ENCODE measurements at places on chromosomes 3 and 15.

DNA sequence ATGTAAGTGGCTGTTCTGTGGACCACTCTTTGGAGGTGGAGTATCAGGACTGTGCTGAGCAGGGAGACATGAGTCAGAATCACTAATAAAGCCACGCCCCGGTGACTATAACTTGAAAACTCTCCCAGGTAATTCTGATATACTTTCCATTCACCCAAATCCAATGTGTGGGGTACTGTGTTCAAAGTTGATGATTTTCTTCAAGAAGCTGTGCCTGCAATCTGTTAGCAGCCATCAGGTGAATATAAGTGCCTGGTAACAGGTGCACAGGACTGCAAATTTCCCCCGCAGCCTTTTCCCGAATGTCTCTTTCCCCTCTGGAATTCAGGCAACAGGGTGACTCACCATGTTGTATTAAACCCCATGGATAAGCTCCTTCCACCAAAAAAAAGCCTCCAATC, 17.0 kb downstream of the MAGI1 start:
- no peak for DNase-seq

DNA sequence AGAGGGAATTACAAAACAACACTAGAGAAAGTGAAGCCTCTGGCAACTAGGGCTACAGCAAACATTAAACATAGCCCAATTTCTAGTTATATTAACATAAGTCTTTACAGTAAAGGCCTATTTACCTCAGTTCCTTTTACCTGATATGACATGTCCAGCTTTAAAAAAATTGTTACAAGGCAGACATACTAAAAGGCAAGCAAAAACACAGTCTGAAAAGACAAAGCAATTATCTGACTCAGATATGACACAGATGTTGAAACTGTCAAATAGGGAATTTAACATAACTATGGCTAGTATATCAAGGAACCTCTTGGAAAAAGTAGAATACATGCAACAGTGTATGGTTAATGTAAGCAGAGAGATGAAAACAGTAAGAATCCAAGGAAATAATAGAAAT, 238.6 kb downstream of the RAP2B start:
- DNase-seq: no peak

DNA sequence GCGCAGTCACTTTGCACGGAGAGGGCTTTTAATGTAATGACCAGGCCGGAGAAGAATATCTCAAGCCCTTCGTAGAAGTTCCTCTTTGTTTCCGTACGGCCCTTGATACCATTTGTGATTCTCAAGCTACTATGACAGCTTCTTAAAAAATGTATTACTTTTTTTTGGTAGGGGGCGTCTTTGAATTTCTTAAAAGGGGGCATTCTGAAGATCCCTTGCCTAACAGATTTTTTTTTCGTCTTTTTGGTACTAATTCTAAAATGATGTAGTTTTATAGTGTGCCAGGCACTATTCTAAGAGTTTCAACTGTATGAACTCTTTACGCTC, 614.0 kb downstream of the MCTP2 start:
- no peak for DNase-seq

DNA sequence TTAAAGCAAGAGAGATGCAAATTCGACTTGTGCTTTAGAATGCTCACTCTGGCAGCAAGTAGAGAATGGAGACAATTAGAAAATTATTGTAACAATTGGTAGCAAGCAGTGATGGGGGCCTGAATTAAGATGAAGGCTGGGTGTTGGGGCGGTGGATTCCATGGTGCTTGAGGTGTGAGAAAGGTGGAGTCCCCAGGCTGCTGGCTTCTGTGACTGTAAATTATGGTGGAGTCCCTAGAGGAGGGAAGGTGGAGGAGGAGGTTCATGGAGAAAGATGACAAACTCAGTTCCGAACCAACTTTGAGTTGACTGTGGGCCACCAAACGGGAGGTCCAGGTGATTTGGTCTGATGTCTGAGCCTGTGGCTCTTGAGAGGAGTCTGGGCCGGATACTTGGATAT, 10.7 kb upstream of the SMAD3 start:
- DNase-seq: no peak

- DNase-seq: no peak
Observed at GRCh38 chr15:40044717-40045571, 6.0 kb upstream of the SRP14 start.

- DNase-seq: no peak
Observed at GRCh38 chr15:93126148-93126547, 37.1 kb upstream of the RGMA start.

DNA sequence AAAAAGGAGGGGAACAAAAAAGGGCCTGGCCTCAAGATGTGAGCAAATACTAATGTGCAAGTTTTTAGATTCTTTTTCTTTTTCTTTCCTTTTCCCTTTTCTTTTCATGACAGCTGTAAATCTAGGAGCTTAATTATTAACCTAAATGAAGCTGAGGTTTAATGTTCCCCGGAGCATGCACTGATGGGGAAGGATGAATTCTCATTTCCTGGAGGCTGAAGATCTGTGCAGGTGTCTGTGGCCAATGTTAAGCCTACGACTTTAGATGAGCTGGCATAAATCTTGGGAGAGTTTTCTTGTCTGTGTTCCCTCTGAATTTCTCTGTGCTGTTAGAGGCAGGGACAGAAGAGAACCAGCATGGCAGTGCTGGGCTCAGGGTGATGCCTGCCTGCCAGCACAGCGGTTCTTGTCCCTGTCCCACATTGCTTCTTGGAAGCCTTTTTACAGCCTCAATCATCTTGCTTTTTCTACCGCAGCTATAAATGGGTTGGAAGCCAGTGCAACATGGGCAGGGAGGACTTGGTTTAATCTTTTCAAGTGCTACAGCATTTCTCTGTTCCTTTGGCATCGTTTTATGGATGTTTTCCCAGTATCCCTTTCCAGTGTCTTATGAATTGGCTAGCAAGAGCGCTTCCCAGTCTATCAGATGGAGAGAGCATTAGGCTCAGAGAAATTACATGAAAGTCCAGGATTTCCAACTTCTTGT, 119.1 kb downstream of the ATG7 start:
- DNase-seq: no peak

- no peak for DNase-seq
Observed at GRCh38 chr15:99566157-99566897, 543 bp downstream of the MEF2A start.

DNA sequence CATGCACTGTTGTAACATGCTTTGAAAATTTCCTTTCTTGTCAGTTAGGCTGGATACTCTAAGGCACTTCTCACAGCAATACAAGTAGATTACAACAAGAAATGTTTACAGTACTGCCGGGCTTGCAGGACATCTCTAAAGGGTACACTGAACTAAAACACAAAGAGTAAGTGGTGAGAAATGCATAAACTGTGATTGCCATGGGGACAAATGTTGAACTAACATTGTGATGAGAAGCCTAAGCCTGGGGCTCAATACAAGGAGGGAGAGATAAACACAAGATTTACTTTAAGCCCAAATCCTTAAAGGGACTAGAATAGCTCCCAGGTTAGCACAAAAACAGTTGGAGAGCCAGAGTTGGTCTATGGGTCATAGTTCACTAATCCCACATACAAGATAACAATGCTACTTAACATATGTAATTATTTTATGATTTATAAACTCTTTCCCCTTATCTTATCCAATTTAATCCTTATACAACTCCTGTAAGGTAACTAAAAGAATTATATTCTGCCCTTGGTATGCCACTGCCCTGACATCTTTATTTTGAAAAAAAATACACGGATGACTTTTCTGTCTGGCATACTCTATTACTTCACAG, 126.9 kb downstream of the THRB start:
- DNase-seq: no peak

GRCh38 chr3:16468336-16469098, 45.0 kb downstream of the RFTN1 start:
- DNase-seq: peak; percentile 10

- no peak for DNase-seq
Observed at GRCh38 chr3:86774082-86774691, 216.8 kb downstream of the VGLL3 start.

DNA sequence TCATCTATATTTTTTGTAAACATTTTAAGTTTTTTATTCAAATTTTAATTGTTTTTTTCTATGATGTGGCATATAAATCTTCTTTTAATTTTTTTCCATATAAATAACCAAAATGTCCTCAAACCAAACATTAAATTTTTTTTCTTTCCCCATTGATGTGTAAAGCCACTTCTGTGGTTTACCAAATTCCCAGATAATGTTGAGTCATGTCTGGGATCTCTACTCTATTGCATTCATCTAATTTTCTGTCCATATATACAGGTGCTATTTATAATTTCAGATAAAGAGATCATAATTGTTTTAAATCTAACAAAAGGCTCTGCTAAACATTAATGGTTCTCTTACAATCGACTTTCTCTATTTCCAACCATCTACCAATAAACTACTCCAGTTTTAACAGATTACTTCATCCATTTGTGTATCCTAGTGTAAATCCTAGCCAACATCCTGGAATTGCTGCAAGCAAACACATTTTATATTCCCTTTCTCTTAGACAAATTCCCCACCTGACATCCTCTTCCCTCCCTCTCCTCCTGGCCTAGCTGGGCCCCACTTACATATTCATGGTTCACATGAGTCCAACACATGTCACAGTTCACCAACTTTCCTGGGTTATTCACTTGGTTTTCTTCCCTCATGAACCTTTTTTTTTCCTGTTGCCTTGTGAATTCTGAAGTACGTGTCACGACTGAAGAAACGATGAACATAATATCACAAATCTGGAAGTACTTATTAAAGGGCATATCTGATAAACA, 368.0 kb upstream of the AGTR1 start:
- DNase-seq: no peak

- DNase-seq: no peak
Observed at GRCh38 chr3:120177151-120177550, 82.9 kb upstream of the GSK3B start.

DNA sequence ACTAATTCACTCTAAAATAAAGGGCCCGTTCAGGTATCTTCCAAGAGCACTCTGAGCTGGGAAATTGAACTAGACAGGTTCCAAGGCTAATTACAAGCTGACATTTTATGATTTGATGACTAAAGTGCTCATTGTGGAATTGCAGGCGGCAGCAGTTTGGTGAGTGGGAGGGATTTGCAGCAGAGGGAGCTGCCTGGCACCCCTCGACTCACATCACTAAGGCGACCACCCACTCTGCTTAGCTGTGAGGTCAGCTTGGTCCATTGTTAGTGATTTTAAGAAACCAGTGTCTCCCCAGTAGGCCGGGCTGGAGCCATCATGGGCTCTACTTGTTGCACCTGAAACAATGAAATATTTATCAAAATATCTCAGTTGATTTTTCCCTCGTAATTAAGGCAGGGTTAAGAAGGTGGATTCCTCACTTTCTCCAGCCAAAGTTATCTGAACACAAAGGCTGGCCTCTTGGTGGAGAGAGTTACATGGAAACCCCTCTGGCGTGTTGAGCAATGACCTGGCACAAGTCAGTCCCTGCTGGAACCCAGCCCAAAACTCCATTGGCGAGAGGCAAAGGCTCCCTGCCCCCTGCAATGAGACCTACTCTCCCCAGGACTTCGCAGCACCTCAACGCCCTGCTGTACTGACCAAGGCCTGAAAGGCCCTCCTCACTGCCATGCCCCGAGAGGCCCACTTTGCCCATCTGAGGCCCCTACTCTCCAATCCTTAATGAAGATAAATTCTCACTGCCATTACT, 65.0 kb upstream of the ATP2B2 start:
- no peak for DNase-seq

- DNase-seq: no peak
Observed at GRCh38 chr3:143041903-143042302, 40.5 kb downstream of the U2SURP start.

DNA sequence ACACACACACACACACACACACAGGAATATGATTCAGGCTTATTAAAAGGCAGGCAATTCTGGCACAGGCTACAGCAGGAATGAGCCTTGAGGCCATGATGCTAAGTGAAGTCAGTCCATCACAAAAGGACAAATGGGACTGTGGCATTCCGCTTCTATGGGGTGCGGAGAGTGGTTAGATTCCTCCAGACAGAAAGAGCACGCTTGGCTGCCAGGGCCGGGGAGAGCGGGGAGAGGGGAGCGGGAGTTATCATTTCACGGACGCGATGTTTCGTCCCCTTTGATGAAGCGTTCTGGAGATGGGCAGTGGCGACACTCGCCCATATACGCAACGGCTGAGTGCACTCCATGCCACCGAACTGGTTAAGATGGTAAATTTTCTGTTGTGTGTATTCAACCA, 58.5 kb upstream of the FAM174B start:
- no peak for DNase-seq

DNA sequence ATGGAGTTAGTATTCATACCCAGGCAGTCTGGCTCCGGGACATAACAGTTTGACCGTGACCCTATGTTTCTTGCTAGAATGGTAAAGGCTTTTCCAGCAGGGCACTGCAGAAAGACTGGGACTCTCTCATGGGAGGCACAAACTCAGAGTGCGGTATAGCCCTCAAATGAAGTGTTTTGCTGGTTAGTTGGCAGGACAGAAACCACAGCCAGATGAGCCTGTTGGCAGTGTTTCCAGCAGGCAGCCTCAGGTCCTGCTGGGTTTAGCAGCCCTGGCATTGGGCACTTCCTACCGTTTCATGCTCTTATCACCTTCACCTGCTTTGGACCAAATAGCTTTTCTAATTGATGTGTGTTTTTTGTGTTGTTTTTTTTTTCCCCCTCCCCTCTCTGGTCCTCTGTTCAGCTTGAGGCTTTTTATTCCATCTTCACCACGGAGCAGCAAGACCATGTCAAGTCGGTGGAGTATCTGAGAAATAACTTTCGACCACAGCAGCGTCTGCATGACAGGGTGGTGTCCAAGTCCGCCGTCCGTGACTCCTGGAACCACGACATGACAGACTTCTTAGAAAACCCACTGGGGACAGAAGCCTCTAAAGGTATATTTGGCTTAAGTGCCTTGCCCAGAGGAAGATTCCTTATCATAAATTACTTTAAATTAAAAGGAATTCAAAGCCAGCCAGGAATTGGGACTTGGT, 205.6 kb downstream of the FEZF2 start:
- no peak for DNase-seq

DNA sequence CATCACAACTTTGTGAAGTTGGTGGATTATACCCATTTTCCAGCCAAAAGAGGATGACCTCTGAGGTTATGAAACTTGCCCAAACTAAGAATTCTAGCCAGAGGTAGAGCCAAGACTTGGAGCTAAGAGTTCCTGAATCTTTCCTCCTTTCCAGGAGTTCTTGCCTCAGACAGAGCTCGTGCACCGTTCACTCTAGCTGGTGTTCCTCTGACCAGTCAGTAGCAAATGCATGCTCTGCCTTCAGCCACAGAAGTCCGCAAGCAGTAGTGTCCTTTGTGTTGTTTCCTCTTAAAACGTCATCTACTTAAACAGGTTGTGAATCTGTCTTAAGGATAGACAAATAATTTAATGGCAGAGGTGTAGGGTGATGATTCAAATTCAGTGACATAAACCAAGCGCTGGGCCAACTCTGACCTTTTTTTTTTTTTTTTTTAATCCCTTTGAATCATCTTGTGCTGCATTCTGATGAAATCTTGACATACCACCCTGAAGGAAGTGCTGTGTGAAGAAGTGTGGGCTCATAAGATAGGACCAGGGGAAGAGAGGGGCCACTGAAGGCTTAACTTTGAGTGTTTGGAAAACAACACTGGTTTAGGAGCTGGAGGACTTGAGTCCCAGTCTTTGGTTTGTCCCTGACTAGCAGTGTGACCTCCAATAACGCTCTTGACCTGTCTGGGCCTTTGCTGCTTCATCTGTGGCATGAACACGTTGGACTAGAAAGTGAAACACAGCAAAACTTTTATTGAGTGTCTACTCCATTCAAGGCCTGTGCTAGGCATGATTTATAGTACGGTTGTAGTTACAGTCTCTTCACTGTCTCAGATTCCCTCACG, 53.4 kb downstream of the ITPR1 start:
- DNase-seq: no peak

All from NCI-H1436 treated with DMSO at 0.1 percent for 48 hours (cell line).